ENCODE measurements at places on chromosomes 16 and 17.

GRCh38 chr17:80818871-80819270, 172.8 kb upstream of the CHMP6 start:
- no peak for DNase-seq

GRCh38 chr16:81621496-81621895, 157.6 kb upstream of the PLCG2 start:
- DNase-seq, result no peak

DNA sequence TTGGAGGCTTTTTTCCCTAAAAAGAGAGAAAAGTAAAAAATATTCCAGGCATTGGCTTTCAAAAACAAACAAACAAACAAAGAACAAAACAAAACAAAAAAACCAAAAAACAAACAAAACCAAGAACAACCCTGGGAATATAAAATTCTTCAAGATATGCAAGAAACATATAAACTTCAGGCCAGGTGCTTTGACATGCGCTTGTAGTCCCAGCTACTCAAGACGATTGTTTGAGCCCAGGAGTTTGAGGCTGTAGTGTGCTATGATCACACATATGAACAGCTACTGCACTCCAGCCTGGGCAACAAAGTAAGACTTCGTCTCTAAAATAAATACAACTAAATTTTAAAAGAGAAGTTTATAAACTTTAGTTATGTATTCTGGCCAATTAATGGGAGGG, 52.5 kb upstream of the TEX2 start:
- no peak for DNase-seq

DNA sequence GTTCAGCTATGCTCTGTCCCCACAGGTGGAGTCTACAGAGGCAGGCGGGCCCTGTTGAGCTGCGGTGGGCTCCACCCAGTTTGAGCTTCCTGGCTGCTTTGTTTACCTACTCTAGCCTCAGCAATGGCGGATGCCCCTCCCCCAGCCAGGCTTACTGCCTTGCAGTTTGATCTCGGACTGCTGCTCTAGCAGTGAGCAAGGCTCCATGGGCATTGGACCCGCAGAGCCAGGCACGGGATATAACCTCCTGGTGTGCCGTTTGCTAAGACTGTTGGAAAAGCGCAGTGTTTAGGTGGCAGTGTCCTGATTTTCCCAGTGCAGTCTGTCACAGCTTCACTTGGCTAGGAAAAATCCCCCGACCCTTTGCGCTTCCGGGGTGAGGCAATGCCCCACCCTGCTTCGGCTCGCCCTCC, 89.1 kb downstream of the BCAS3 start:
- no peak for DNase-seq

DNA sequence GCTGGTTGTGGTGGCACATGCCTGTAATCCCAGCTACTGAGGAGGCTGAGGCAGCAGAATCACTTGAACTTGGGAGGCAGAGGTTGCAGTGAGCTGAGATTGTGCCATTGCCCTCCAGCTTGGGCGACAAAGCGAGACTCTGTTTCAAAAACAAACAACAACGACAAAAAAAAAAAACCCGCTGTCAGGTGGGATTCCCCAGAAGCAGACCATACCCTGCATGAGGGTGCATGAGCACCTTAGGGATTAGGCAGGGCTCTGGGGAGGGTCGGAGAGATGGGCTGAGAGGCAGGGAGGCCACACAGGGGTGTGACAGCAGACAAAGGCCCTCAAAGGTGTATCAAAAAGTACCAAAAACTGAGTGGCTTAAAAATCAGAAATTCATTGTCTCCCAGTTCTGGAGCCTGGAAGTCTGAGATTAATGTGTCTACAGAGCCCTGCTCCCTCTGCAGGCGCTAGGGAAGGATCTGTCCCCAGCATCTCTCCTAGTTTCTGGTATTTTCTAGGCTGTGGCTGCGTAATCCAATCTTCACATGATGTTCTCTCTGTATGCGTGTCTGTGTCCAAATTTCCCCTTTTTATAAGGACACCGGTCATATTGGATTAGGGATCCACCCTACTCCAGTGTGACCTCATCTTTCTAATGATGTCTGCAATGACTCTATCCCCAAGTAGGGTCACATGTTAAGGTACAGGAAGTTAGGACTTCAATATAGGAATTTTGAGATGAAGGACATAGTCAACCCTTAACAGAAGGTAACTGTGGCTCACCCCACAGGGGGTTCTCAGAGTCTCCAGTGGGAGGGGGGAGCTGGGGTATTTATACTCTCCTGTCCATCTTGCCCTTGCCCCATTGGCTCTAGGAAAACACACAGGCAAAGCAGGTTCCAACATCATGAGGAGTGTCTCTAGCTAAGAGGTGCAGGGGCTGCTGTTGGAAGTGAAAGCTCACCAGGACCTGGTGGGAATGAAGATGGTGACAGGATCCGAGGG, 13.6 kb upstream of the TVP23A start:
- no peak for DNase-seq
